ENCODE measurements at places on chromosomes 7 and 10.

- H3K27me3 ChIP-seq: no peaks in the 10 kb centered on the region
- no peaks in the 10 kb centered on the region for H3K4me1 ChIP-seq
- no peak overlapping the region for H3K27ac ChIP-seq
- no peak for DNase-seq
- no peak overlapping the region for H3K4me3 ChIP-seq
- H3K36me3 ChIP-seq: no peaks in the 10 kb centered on the region
Measured at GRCh38 chr10:26987851-26988250, 112.4 kb downstream of the ANKRD26 start.

DNA sequence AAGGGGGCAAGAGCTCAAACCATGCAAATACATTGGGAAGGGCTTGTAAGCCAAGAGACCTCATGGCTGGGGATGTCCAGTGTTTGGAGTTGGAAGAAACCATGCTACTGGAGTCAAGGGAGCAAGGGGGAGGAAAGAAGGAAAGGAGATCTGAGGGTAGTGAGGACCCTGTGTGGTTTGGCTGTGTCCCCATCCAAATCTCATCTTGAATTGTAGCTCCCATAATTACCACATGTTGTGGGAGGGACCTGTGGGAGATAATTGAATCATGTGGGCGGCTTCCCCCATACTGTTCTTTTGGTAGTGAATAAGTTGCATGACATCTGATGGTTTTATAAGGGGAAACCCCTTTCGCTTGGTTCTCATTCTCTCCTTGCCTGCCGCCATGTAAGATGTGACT lies 56.5 kb upstream of the ADRB1 start:
- no peak overlapping the region for H3K4me3 ChIP-seq
- H3K27me3 ChIP-seq: no peaks in the 10 kb centered on the region
- no peaks in the 10 kb centered on the region for H3K36me3 ChIP-seq
- DNase-seq: no peak
- H3K27ac ChIP-seq: no peak overlapping the region

GRCh38 chr10:72285972-72286521 lies 12.3 kb downstream of the DDIT4 start:
- H3K36me3 ChIP-seq: no peaks in the 10 kb centered on the region
- DNase-seq: no peak
- H3K4me1 ChIP-seq: peaks cover 5% of the 10 kb centered on the region
- H3K4me3 ChIP-seq: no peak overlapping the region

GRCh38 chr7:151951672-151952338 lies 4.4 kb upstream of the GALNTL5 start:
- peaks cover 64% of the 10 kb centered on the region for H3K27me3 ChIP-seq
- H3K4me3 ChIP-seq: no peak overlapping the region
- no peaks in the 10 kb centered on the region for H3K4me1 ChIP-seq
- no peak overlapping the region for H3K27ac ChIP-seq

DNA sequence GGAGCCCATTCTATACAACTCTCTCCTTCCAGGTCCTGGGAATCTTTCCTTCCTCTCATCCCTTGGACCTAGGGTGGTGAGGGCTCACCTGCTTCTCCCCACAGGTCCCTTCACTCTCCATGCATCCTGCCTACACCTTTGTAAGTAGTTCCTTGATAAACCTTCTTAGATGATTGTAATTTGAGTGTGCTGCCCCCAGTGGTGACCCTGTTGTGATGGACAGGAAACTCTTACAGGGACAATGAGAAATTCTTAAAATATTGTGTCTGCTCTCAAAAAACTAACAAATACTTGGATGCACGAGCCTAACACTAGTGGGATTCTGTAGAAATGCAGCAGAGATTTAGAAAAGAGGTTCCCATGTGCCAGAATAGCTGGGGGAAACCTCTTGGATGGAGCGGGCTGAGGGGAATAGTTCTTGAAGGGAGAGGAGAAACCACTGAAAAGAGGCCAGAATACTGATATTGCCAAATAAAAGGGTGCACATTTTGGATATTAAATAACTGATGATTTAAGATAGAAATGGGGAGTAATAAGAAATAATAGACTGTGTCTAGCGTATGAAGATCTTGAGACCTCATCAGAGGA lies 6.7 kb upstream of the PAXIP1 start:
- H3K36me3 ChIP-seq: 0 out of 2 replicates have a peak, but pooled peaks cover 5% of the 10 kb centered on the region
- peaks cover 9% of the 10 kb centered on the region for H3K4me1 ChIP-seq
- DNase-seq: no peak
- no peak overlapping the region for H3K27ac ChIP-seq
- peaks cover 13% of the 10 kb centered on the region for H3K27me3 ChIP-seq

DNA sequence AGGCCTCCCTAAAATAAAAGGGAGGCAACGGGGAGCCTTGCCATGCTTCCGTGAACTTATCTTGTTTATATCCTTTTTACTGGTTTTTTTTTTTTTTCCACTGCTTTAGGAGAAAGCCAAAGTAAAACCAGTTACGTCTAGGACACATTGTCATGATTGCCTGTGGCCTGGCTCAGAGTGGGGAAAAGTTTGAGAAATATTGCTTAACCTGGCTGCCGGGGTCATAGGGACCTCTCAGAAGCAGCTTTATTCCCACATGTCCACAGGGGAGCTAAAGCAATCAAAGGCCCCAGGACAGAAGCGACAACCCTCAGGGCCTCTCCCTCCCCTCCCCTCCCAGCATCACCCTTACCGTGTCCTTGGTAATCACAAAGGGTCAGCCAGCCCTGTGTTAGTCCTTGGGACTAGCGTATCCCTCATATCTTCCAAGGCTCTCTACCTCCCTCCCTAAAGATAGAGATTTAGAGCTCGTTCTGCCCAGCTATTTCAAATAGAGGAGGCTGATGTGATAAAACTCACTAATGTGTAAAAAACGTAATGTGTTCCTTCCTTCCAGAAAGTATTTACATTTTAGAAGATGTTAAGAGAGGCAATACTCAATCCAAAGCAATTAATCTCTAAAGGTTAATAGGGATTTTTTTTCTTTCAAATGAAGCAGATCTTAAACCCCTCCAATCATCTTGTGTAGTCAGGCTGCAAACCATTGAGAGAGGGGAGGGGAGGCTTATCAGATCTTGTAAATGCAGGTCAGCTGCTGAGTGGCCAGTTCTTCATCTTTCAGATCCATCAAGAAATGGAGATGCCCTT lies 64.8 kb upstream of the PRKAR2B start:
- no peak for DNase-seq
- no peak overlapping the region for H3K27ac ChIP-seq
- H3K27me3 ChIP-seq: no peaks in the 10 kb centered on the region

All from PC-9 (cell line).